Stimulated activated CD4-positive, alpha-beta T cell treated with anti-CD3 and anti-CD28 coated beads, Interleukin-1b, Interleukin-23, amount 100 ng/mL, for 1 hour (primary cell): ENCODE measurements at places on chromosomes 6 and 20.

GRCh38 chr20:38604873-38605303 lies 3.3 kb downstream of the ARHGAP40 start:
- no peak for DNase-seq

GRCh38 chr6:96911171-96911570 lies 13.4 kb upstream of the KLHL32 start:
- no peak for DNase-seq

- DNase-seq: peak; percentile 5
Observed at GRCh38 chr6:127514773-127515227, 4.3 kb downstream of the MTCL3 start.

DNA sequence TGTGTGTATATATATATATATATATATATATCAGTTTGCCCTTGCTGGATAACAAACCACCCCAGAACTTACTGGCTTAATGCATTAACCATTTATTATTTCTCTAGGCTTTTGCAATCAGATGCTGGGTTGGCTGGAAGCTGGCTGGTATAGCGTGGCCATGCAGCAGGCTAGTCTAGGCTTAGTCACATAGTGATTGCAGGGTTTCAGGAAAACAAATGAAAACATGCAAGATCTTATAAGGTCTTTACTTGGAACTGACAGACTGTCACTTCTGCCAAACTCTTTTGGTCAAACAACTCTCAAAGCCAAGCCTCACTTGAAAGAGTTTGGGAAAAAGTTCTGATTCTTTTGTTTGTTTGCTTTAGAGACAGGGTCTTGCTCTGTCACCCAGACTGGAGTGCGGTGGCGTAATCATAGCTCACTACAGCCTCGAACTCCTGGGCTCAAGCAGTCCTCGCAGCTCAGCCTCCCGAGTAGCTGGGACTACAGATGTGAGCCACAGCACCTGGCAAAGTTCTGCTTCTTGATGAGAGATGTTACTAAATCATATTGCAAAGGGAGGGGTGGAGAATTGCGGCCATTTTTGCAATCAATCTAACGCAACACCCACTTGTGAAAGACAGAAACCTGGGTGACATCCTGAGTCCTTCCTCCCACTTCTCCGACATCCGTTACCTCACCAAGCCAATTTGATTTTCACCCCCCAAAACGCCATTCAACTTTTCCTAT lies 74.6 kb upstream of the RNF24 start:
- no peak for DNase-seq
